IMR-90 (cell line): ENCODE measurements at places on chromosomes 1 and 21. TPM values are rescaled to one million over a fixed set of nuclear protein-coding genes. Genes with fewer than 3 reads are reported as not detected.

Gene ATP1A2
- 0.14 and 0.15 TPM in 2 replicates for polyA plus RNA-seq

Gene C1QA
- not detected in 2 replicates for polyA plus RNA-seq

Gene PDZK1IP1
- not detected in 2 replicates for polyA plus RNA-seq

Gene NEXN
- polyA plus RNA-seq = 13.4 and 16.1 TPM in 2 replicates

Gene MYOG
- not detected in 2 replicates for polyA plus RNA-seq

Gene NTRK1
- polyA plus RNA-seq = 0.03 TPM in 1 of 2 replicates, not detected in the other

Gene FALEC
- 0.26 TPM in 1 of 2 replicates, not detected in the other for polyA plus RNA-seq

Gene SAMD13
- polyA plus RNA-seq = 0.27 and 0.34 TPM in 2 replicates

Gene PGLYRP4
- not detected in 2 replicates for polyA plus RNA-seq

Gene CLCA2
- polyA plus RNA-seq = 0.09 and 0.26 TPM in 2 replicates

Gene DIO1
- polyA plus RNA-seq = not detected in 2 replicates

Gene CELA3B
- not detected in 2 replicates for polyA plus RNA-seq

Gene CATSPERE
- 0.07 and 0.13 TPM in 2 replicates for polyA plus RNA-seq

Gene CELA2A
- not detected in 2 replicates for polyA plus RNA-seq

Gene PRR9
- not detected in 2 replicates for polyA plus RNA-seq

Gene NADK
- polyA plus RNA-seq = 56.1 and 57.5 TPM in 2 replicates

Gene CLCA1
- polyA plus RNA-seq = not detected in 2 replicates

Gene GPR52
- polyA plus RNA-seq = not detected in 2 replicates

Gene TMEM125
- polyA plus RNA-seq = 0.03 and 0.10 TPM in 2 replicates

Gene CASQ1
- 0.10 and 0.21 TPM in 2 replicates for polyA plus RNA-seq

Gene ATAD3C
- polyA plus RNA-seq = not detected in 2 replicates

Gene SYT14
- polyA plus RNA-seq = 0.14 and 0.16 TPM in 2 replicates

Gene PRELP
- polyA plus RNA-seq = 0.47 and 0.56 TPM in 2 replicates

Gene SORT1
- 13.7 and 15.8 TPM in 2 replicates for polyA plus RNA-seq

Gene PTGFR
- 1.1 and 1.7 TPM in 2 replicates for polyA plus RNA-seq

Gene C1orf115
- 0.06 and 0.07 TPM in 2 replicates for polyA plus RNA-seq

Gene TRIM63
- polyA plus RNA-seq = not detected in 2 replicates

Gene FAM72D
- polyA plus RNA-seq = 1.2 and 1.4 TPM in 2 replicates

Gene PAFAH2
- 7.2 and 8.3 TPM in 2 replicates for polyA plus RNA-seq

Gene HSD3B1
- not detected in 2 replicates for polyA plus RNA-seq

Gene RGS18
- 0.09 TPM in 1 of 2 replicates, not detected in the other for polyA plus RNA-seq

Gene AGT
- 0.34 and 0.39 TPM in 2 replicates for polyA plus RNA-seq

Gene IL24
- 0.12 and 0.22 TPM in 2 replicates for polyA plus RNA-seq

Gene GJB5
- 0.10 and 0.14 TPM in 2 replicates for polyA plus RNA-seq

Gene PLA2G2A
- polyA plus RNA-seq = not detected in 2 replicates

Gene MATN1
- polyA plus RNA-seq = 0.10 and 0.27 TPM in 2 replicates

Gene CYP2J2
- polyA plus RNA-seq = 0.09 TPM in 1 of 2 replicates, not detected in the other

Gene CYP4A22
- not detected in 2 replicates for polyA plus RNA-seq

Gene TNNI3K
- 0.49 and 1.3 TPM in 2 replicates for polyA plus RNA-seq
